T-cell (primary cell): ENCODE measurements at places on chromosomes 5 and 9.

- no peak for DNase-seq
These were observed 27.1 kb upstream of the MLLT3 start for GRCh38 chr9:20649381-20649780.

- no peak for DNase-seq
These were observed 22.1 kb downstream of the LRRC70 start for GRCh38 chr5:62600560-62601252.

GRCh38 chr5:154197801-154198491 lies 7.4 kb downstream of the GALNT10 start:
- peak; percentile 75 for DNase-seq

DNA sequence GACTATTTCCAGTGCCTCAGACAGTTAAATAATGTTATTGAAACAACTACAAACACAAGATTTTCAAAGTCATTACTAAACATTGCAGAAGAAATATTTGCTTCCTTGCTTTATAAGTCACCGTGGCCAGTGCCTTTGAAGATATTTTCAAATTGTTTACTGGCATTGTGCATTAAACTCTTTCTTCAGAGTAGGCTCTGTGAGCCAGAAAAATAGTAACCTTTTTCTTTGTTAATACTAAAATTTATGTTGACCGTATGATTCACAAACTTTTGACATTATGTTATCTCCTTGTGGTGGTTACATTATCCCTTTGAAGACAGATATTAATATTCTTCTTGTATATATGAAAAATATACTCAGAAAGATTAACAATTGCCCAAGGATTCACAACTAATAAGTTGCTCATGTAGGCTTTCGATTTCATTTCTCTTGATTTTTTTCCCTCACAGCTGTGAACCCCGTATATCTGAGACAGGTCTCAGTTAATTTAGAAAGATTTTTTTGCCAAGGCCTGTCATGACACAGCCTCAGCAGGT lies 140.1 kb downstream of the NR3C1 start:
- DNase-seq: no peak

- DNase-seq: no peak
These were observed 357 bp downstream of the PTGDS start for GRCh38 chr9:136977649-136978072.

GRCh38 chr5:150000990-150001659 lies 586 bp downstream of the HMGXB3 start:
- DNase-seq: peak; percentile 15

- DNase-seq: no peak
These were observed 55.4 kb upstream of the ERCC6L2 start for GRCh38 chr9:95820074-95820473.

DNA sequence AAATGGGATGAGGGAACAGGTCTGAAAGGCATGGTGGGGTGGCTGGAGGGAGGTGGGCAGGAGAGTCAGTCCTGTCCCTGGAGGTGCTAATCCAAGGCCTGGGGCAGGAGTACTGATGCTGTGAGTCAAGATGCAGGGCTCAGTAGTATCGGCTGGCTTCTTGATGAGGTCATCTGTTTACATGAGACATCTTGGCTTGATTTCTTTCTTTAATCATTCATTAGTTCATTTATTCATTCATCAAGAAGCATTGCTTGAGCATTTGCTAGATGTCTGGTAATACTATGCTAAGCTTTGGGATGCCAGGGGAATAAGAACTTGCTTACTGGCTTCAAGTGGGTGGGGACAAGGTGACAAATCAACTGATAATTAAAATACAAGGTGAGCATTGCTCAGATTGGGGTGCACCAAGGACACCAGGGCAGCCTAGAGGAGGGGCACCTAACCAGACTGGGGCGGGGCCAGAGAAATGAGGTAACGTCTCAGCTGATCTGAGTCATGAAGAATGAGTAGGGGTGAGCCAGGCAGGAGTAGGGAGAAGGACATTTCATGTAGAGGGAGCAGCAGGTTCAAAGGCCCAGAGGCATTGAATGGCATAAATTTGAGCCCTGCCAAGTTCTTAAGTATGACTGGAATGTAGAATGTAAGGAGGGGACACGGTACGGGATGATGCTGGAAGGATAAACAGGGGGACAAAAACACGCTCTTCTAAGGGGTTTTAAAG lies 88.8 kb downstream of the EGFLAM start:
- DNase-seq: no peak

GRCh38 chr5:170166101-170166500 lies 60.4 kb downstream of the FOXI1 start:
- no peak for DNase-seq

GRCh38 chr5:143977891-143978461 lies 166.0 kb downstream of the HMHB1 start:
- DNase-seq: no peak

GRCh38 chr9:87008667-87009066 lies 61.4 kb upstream of the GAS1 start:
- DNase-seq: no peak

DNA sequence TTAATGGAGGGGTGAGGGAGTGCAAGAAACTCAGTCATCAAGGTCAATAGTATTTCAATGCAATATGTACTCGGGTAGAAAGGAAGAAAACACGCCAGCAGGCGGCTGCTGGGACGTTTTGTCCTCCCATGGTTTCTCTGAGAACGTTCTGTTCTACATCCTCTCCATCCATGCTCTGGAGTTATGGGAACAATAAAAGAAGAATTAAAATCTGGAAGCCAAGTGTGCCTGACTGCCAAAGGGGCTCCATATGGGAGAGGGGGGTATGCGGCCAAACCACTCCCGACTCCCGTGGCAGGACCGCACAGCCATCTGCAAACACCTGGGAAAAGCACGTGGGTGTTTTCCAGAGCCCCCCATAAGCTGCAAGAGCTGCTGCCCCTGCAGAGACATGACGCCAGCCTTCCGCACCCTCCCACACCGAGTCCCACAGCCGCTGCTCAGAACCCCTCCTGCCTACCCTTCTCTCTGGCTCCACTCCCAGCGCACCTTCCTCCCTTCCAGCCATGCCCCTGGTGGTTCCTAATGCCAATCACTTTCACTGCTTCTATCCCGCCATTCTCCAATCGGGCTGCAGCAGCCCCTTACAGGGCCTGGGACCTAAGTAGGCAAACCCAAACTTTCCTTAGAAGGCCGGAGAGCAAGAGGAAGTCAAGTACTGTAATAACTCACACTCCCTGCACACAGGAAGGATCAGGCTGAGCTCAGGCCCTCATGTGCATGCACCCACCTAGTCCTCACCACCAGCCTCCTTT lies 241.6 kb downstream of the SYK start:
- DNase-seq: no peak

DNA sequence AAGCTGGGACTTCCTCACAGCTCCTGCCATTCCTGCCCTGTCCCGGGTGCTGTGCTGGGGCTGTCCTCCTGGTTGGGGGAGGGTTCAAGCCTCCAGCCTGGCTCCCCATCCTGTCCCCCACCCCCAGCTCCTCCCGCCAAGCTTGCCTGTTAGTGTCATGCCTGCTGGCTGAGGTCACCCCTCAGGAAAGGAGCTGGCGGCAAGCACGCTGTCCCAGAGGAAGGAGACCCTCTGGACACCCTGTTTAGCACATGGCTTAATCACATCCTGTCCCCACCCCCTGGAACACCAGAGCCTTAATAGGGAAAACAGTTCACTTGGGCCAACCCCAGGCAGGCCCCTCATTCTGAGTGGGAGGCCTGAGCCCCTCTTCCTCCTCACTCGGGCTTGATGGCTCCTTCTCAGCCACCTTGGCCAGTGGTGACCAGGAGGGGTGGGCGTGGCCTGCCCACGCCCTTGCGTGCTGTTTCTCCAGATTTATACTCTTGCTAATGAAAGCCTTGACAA lies 9.2 kb upstream of the PHYHD1 start:
- DNase-seq: no peak

- no peak for DNase-seq
These were observed 734 bp downstream of the PAEP start for GRCh38 chr9:135562235-135562745.

- no peak for DNase-seq
These were observed 32.8 kb upstream of the BASP1 start for GRCh38 chr5:17184588-17184987.

DNA sequence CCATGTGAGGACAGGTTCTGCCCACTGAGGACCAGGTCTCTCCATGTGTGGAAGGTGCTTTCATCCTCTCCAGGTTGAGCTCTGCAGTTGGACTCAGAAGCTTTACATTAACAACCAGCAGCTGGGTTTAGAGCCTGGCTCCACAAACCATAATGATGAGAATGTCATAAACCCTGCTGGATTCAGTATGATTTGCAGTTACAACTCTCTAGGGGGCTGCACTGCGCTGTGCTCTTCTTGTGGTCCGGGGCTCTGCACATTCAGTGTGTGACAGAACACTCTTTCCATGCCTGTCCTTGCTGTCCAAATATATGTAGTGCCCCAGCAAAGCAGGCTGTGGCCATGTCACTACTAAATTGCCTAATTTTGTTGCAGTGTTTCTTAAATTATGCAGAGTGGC lies 334.3 kb downstream of the ICE1 start:
- no peak for DNase-seq

- DNase-seq: no peak
These were observed 92.7 kb upstream of the NEURL1B start for GRCh38 chr5:172548311-172548731.
